T-cell (primary cell): ENCODE measurements at places on chromosomes 12 and 14. TPM values are rescaled to one million over a fixed set of nuclear protein-coding genes. Genes with fewer than 3 reads are reported as not detected.
A peak's percentile ranks its signal among the peaks of the same experiment; 100 is the strongest.

The KRT75 gene
- total RNA-seq = not detected

The MIP gene
- not detected for total RNA-seq

The KRR1 gene
- total RNA-seq = 53.7 TPM

- no peak overlapping the region for H3K4me3 ChIP-seq
- H3K36me3 ChIP-seq = no peaks in the 10 kb centered on the region
- H3K27me3 ChIP-seq = no peaks in the 10 kb centered on the region
- no peak for DNase-seq
- no peak overlapping the region for H3K27ac ChIP-seq
- peaks cover 20% of the 10 kb centered on the region for H3K4me1 ChIP-seq
Observed at GRCh38 chr12:12804011-12804410, 9.1 kb upstream of the DDX47 start.

DNA sequence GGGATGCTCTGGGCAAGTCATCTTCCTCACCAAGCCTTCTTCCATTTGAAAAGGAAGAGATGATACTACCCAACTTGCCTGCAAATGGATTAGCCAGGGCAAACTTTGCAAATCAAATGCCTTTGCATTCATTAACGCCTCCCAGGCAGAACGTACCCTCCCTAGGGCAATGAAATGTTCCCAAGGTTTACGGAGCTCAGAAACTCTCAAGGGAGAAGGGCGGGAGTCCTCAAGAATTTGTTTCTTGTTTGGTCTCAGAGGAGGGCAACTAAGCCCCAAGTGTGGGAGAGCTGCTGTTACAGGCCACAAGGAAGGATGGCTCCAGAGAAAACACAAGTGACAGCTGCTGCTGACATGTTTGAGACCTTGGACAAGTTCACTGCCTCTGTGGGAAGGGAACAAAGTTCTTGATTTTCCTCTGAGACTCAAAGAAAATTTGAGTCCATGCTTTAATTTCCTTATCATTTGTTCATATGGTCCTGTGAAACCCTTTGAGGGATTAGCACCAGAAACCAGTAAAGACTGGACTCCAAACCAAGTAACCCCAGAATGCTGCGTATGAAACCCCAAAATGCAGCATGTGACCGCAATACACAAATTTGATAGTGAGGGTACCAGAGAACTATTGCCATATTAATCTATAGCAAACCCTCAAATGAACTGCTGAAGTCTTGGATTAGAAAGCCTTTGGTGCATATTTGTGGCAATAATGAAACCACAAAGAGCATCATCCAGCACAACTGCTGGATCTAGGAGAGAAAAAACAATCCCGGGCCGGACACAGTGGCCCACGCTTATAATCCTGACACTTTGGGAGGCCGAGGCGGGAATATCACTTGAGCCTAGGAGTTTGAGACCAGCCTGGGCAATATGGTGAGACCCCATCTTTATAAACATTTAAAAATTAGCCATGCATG lies 22.9 kb downstream of the SPTB start:
- peaks cover 2% of the 10 kb centered on the region for H3K27me3 ChIP-seq
- H3K4me1 ChIP-seq = no peaks in the 10 kb centered on the region
- H3K27ac ChIP-seq = no peak overlapping the region
- H3K36me3 ChIP-seq = no peaks in the 10 kb centered on the region
- DNase-seq = no peak

DNA sequence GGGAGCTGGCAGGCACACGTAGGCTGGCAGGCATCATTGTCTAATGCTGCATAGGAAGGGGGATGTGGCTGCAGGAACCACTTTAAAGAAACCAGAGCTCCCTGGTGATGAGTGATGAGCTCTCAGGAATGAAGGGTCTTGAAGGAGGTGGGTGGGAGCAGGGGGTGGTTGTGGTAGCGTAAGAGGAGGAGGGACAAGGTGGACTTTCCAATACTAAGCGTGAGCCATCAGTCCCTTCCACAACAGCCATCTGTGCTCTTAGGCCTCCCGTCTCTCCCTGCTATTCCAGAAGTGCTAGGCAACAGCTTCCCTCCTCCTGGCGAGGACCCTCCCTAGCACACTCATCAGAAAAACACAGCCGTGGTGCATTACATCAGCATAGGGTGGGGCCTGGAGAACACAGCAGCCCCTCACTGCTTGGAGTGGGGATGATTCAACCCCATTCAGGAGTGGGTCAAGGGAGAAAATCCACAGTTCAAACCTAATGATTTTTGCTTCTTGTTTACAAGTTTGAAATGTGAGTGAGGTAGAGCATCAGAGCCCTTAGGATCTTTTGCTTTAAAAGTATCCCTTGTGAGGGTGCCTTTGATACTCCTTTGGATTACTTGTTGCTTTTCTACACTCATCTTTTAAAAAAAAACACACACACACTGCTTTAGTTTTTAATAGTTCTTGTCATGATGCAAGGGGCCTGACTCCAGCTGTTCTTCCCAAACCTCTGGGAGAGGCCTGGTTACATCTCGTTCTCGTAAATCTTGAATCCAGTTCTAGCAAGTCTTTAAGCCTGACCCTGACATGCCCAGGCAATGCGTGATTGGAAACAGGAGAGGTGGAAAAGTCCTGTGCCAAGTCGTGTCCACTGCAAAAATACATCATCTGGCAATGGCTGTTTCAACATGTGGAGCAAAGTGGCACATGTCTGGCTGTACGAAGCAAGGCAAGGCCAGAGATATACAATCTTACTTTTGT lies 356.4 kb upstream of the DDHD1 start:
- no peak overlapping the region for H3K4me3 ChIP-seq
- H3K27me3 ChIP-seq = no peaks in the 10 kb centered on the region
- no peaks in the 10 kb centered on the region for H3K36me3 ChIP-seq
- H3K4me1 ChIP-seq = no peaks in the 10 kb centered on the region
- DNase-seq = no peak
- H3K27ac ChIP-seq = no peak overlapping the region

DNA sequence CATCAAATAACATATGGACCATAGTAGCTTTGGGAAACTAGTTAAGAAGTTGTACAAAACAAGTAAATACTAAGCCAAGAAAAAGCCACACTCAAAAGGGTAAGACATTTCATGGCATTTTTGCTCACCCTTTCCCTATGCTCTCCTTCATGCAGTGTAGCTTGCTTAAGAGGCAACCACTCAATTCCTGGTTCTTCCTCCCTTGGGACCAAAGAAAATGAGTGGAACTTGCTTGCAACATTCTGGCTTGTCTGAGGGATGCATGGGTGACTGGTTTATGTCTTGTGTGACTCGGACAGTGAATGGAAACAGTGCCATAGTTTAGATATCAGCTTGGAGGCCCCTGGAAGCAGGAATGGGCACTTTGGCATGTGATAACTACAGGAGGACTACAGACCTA lies 252.0 kb upstream of the ARID2 start:
- H3K4me3 ChIP-seq = no peak overlapping the region
- no peak for DNase-seq
- no peaks in the 10 kb centered on the region for H3K27me3 ChIP-seq
- H3K4me1 ChIP-seq = no peaks in the 10 kb centered on the region

DNA sequence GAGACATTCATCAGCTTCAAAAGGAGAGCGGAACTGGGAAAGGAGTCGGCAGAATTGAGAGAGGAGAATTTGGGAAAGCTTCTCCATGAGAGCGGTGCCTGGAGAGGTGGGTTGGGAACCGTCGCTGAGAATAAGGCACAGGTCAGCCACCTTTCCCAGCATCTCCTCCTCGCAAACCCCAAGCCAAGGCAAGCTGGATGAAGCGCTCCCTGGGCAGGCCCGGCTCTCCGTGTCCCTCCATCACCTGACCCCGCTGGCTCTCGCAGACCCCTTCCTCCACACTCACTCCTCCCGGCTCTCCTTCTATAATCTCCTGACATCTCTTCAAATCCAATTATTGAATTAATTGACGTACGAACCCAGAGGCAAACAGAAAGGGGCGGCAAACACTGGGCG lies 18.9 kb upstream of the ATP5MC2 start:
- no peak for DNase-seq
- H3K4me1 ChIP-seq = peaks cover 29% of the 10 kb centered on the region
- H3K36me3 ChIP-seq = no peaks in the 10 kb centered on the region
- H3K27me3 ChIP-seq = peaks cover 76% of the 10 kb centered on the region
- H3K27ac ChIP-seq = no peak overlapping the region

DNA sequence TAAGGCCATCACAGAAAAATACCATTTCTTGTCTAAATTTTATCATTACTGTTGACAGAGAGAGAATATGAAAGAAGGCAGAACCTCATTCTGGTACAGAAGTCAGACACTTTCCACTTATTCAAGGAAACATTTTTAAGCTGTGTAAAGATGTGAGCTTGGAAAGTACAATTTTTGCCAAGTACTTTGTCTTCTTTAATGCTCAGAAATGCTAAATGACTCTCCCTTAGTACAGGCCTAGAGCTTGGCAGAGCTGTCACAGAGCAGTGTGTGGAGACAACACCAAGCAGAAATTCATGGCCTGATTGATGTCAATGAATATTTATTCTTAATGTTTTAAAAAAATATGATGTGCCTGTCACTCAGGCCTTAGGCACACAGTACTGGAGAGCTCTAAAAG lies 20.7 kb downstream of the NT5DC3 start:
- no peak overlapping the region for H3K4me3 ChIP-seq
- no peaks in the 10 kb centered on the region for H3K27me3 ChIP-seq
- H3K36me3 ChIP-seq = no peaks in the 10 kb centered on the region
- no peak for DNase-seq

- no peaks in the 10 kb centered on the region for H3K4me1 ChIP-seq
- H3K27me3 ChIP-seq = peaks cover 4% of the 10 kb centered on the region
- H3K27ac ChIP-seq = no peak overlapping the region
- no peak overlapping the region for H3K4me3 ChIP-seq
Observed at GRCh38 chr12:106281056-106281782, 21.3 kb upstream of the TCP11L2 start.

GRCh38 chr12:107684990-107685359 lies 624 bp upstream of the PWP1 start:
- peak overlapping the region; percentile 89 for H3K4me3 ChIP-seq
- H3K4me1 ChIP-seq = peaks cover 19% of the 10 kb centered on the region
- H3K27me3 ChIP-seq = no peaks in the 10 kb centered on the region
- H3K27ac ChIP-seq = peak overlapping the region; percentile 63
- H3K36me3 ChIP-seq = peaks cover 19% of the 10 kb centered on the region
- no peak for DNase-seq

- H3K36me3 ChIP-seq = no peaks in the 10 kb centered on the region
- H3K27ac ChIP-seq = no peak overlapping the region
- H3K4me3 ChIP-seq = no peak overlapping the region
- peaks cover 4% of the 10 kb centered on the region for H3K4me1 ChIP-seq
Observed at GRCh38 chr12:52087961-52088820, 8.7 kb downstream of the SMIM41 start.

The SIX1 gene
- 0.18 TPM for total RNA-seq

The KIF5A gene
- total RNA-seq = 0.92 TPM

The CMKLR1 gene
- total RNA-seq = 6.7 TPM

- no peak overlapping the region for H3K4me3 ChIP-seq
- no peak overlapping the region for H3K27ac ChIP-seq
- no peak for DNase-seq
- peaks cover 3% of the 10 kb centered on the region for H3K36me3 ChIP-seq
Observed at GRCh38 chr12:121719926-121720414, 7.4 kb downstream of the TMEM120B start.

- no peaks in the 10 kb centered on the region for H3K36me3 ChIP-seq
- DNase-seq = no peak
- no peak overlapping the region for H3K27ac ChIP-seq
Observed at GRCh38 chr12:1622406-1622805, 6.6 kb upstream of the WNT5B start.

DNA sequence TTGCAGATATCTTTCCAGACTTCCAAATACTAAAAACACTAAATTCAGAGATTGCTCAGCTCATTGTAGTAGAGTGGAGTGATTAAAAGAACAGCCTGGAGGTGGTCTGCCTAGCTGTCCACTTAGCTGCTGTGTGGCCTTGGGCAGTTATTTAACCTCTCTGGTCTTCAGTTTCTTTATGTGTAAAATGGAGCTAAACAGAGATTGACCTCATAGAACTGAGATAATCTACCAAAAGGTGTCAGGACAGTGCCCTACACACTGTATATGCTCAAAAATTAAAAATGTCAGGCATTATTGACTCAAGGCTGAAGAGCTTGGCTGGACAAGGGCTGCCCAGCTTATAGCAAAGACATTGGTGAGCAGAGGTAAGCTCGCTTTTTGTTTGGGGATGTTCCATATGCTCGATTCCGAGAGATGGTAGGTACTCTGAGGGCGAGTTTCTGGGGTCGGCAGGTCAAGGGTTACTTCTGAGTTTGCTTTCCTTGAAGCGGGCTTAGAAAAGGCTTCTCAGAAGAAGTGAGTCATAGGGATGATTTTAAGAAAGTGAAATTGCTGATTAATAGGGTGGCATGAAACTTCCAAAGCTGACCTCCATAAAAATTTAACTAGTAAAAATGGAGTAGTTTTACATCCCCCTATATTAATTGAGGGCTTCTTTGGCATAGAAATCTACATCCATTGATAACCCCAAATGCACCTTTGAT lies 107.5 kb downstream of the GPATCH2L start:
- H3K4me3 ChIP-seq = no peak overlapping the region
- DNase-seq = no peak
- no peaks in the 10 kb centered on the region for H3K27me3 ChIP-seq
- H3K4me1 ChIP-seq = no peaks in the 10 kb centered on the region
- H3K36me3 ChIP-seq = no peaks in the 10 kb centered on the region
- H3K27ac ChIP-seq = no peak overlapping the region

GRCh38 chr12:53870117-53870516 lies 68.5 kb upstream of the HOXC13 start:
- H3K27me3 ChIP-seq = peaks cover 4% of the 10 kb centered on the region
- no peaks in the 10 kb centered on the region for H3K4me1 ChIP-seq
- no peak overlapping the region for H3K4me3 ChIP-seq
- no peaks in the 10 kb centered on the region for H3K36me3 ChIP-seq
- no peak for DNase-seq

DNA sequence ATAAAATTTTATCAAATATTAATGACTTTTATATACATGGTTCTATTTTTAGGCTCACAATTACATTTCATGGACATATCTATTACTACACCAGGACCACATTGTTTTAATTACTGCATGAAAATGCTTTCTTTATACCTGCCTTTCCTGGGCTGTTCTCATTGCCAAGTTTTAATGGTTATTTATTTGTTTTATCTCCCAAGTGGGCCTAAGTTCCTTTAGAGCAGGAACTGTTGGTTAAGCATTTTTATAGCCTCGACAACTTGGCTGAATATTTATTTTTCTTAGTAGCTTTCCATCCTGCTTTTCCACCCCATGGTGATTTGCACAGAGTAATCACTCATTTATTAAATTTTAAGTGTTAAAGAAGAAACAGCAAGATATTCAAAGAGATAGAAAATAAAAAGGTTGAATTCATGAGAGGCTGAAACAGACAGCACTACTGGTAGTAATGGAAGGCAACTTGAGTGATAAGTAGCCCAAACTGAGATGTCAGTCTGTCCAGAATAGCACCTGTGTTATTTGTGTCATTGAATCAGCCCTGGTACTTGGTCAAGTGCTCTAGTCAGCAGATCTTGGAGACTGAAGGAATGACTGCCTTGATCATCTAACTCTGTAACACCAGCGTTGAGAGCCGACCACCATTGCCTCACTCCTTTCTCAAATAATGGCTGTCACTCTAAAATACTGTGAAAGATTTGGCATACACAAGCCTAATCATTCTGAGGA lies 119.1 kb upstream of the EGLN3 start:
- H3K27ac ChIP-seq = no peak overlapping the region
- no peak for DNase-seq
- H3K36me3 ChIP-seq = no peaks in the 10 kb centered on the region
- H3K4me1 ChIP-seq = no peaks in the 10 kb centered on the region

The MEG3 gene
- total RNA-seq = 3.4 TPM

The CCDC77 gene
- total RNA-seq = 14.6 TPM

The PTPRB gene
- not detected for total RNA-seq

- DNase-seq = no peak
- H3K27me3 ChIP-seq = no peaks in the 10 kb centered on the region
- H3K4me3 ChIP-seq = no peak overlapping the region
- no peaks in the 10 kb centered on the region for H3K36me3 ChIP-seq
Observed at GRCh38 chr14:76917158-76917596, 91.0 kb downstream of the LRRC74A start.
